Fibroblast of mammary gland (primary cell): ENCODE measurements at places on chromosomes 12 and 14.

DNA sequence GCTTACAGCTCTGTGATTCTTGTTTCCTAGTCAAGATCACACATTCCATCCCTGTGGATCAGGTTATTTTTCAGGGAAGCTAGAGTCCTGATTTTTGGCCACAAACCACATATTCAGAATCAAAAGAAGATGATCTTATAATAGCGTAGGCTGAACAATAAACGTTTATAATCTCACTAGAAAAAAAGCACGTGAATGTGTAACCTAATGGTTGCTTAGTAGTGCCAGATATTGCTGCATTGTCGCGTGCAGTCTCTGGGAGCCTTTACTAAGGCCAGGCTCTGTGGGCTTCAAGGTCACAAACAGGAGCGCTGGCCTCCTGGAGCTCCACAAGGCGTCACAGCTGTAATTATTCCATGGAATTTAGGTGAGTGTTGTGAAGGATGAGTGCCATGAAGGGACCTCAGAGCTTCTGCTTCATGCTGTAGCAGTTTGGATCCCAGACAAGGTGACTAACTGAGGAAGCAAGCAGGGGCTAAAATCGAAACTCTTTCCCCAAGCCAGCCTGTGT, 17.4 kb downstream of the CDKN1B start:
- DNase-seq = peak; percentile 73

GRCh38 chr14:56632195-56632594, 52.6 kb downstream of the TMEM260 start:
- DNase-seq = no peak

DNA sequence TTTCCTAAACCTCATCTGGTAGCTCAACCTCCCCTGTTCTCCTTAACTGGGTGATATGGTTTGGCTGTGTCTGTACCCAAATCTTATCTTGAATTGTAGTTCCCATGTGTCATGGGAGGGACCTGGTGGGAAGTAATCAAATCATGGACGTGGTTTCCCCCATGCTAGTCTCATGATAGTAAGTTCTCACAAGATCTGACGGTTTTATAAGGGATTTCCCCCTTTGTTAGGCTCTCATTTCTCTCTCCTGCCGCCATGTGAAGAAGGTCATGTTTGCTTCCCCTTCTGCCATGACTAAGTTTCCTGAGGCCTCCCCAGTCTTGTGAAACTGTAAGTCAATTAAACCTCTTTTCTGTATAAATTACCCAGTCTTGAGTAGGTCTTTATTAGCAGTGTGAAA, 19.5 kb downstream of the COX16 start:
- DNase-seq = no peak

- no peak for DNase-seq
Measured at GRCh38 chr14:36313206-36313605, 7.2 kb downstream of the MBIP start.

DNA sequence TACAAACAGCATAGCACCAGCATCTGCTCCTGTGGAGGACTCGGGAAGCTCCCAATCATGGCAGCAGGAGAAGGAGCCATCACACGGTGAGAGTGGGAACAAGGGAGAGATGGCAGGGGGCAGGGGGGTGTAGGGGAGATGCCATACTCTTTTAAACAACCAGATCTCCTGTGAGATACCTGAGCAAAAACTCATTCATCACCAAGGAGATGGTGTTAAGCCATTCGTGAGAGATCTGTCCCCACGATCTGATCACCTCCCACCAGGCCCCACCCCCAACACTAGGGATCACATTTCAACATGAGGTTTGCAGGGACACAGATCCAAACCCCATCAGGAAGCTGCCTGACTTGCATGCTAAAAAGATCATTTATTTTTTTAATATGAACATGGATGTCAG, 499.3 kb downstream of the TMEM132D start:
- DNase-seq = no peak

- no peak for DNase-seq
Measured at GRCh38 chr14:53947094-53947445, 9.6 kb downstream of the BMP4 start.

DNA sequence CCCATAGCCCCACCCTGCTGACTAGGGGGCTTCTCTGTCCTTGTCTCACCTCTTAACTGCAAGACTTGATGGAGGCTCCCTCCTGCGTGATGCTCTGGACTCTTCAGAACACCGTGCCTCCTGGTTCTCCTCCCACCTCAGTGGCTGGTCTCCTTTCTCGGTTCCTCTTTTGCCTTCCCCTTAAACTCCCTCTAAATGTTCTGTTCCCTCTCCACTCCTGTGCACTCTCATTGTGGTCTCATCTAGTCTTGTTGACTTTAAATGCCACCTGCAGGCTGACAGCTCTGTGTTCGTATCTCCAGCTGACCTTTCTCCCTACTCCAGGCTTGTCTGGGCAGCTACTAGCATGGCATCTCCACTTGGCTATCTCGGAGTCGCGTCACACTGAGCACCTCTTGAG, 28.3 kb downstream of the DYNC1H1 start:
- DNase-seq = no peak

- DNase-seq = peak; percentile 72
Measured at GRCh38 chr14:36070031-36070719, 106.3 kb downstream of the PTCSC3 start.

- peak; percentile 57 for DNase-seq
Measured at GRCh38 chr14:38297681-38298080, 41.8 kb upstream of the CLEC14A start.

DNA sequence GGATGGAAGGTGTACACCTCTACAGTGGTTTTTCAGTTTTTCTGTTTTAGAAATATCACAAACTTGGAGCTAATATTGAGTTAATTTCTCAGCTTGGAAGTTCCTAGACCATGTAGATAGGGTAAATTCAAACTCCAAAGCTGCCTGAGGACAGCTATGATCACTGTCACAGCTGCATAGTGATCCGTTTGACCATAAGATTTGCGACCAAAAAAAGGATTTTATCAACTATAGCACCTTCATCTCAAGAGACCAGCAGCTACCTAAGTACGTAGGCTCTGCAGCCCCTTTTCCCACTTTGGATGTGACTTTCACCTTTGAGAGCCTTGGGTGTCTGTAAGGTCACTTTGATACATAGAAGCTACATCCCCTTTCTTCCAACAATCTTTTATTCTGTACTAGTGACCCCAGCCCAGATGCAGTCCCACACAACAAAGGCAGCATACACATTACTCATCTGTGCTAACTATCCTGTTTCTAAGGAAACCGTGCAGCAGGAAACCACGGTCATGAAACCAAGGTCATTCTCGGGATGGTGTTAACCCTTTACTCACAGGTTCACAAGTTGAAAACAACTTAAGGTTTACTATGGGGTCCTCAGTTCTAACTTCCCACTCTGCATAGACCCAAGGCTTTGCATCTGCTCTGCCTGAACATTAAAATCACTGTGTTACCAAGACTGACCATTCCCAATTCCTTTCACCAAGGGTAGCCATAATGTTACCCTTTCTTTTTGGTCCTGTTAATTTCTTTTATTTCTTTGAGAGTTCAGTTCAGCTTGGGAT, 75.4 kb downstream of the IFT81 start:
- DNase-seq = peak; percentile 75

DNA sequence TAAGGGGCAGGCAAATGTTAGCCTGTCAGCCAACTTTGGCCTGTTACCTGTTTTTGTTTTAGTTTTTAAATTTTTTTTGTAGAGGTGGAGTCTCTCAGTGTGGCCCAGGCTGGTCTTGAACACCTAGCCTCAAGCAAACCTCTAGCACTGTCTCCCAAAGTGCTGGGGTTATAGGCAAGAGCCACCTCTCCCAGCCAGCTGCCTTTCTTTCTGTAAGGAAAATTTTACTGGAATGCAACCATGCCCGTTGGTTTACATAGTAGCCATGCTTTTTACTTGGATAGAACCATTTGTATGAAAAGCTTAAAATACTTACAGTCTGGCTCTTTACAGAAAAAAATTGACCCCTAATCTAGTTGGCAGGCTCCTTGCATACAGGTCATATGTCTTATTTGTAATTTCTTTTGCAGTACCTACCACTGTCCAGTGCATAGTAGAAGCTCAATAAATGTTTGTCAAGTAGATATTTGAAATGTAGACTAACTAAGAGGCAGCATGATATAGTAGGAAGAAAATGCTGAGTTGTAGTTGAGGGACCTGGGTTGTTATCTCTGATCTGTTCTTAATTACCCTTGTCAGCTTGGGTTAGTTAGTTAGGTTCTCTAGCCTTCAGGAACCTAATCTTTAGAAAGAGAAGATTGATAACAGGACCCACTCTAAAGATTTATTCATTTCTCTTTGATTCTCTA, 4.7 kb downstream of the MDM2 start:
- no peak for DNase-seq

DNA sequence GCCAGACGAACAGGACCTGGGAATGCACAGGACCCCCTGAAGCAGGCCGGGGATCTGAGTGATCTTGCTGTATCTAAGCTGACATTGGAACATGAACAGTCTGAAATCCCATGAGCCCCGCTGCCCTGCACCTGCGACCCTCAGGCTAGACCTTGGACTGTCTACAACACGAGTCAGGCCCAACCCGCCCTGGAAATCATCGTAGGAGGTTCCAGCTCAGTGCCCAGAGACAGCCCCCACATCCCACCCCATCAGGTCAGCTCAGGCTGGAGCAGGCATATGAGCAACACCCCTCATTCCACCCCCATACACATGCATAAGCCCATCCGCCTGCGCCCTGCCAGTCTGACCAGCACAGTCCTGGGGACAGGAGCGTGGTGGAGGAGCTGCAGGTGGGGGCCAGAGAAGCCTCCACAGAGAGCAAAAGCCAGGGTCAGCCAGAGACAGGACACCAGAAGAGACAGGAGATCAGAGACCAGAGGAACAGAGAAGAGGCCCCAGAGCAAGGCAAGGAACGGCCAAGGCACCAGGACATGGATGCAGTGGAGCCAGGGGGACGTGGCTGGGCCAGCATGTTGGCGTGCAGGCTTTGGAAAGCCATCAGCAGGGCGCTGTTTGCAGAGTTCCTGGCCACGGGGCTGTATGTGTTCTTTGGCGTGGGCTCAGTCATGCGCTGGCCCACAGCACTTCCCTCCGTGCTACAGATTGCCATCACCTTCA, at the start of gene AQP6:
Gene AQP6 (plus strand): TSS at position 307 of the 720 bp plus-strand sequence. CDS start 227 bp downstream, at position 534.
- DNase-seq = no peak

DNA sequence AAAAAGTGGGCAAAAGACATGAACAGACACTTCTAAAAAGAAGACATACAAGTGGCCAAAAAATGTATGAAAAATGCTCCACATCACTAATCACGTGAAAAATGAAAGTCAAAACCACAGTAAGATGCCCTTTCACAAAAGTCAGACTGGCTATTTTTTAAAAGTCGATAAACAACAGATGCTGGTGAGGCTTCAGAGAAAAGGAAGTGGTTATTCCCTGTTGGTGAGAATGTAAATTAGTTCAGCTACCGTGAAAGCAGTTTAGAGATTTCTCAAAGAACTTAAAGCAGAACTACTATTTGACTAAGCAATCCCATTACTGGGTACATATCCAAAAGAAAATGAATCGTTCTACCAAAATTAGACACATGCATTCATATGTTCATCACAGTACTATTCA, 237.0 kb downstream of the KIF21A start:
- DNase-seq = no peak

DNA sequence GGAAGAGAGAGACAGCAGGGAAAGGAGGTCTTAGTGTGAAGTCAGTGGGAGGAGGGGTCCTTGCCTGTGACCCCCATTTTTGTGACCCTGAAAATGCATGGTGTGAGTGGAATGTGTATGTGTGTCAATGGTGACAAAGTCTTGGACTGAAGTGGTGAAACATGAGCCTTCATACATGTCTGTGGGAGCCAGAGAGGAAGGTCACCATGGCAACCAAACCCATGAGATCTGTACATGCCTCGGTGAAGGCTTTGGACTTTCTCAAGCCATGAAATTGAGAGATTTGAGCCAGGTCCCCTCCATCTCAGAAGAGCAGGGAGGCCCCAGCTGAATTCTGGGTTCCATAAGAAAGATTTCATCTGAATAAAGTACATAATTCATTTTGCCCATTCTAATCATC, 108.7 kb downstream of the TTC8 start:
- DNase-seq = no peak

DNA sequence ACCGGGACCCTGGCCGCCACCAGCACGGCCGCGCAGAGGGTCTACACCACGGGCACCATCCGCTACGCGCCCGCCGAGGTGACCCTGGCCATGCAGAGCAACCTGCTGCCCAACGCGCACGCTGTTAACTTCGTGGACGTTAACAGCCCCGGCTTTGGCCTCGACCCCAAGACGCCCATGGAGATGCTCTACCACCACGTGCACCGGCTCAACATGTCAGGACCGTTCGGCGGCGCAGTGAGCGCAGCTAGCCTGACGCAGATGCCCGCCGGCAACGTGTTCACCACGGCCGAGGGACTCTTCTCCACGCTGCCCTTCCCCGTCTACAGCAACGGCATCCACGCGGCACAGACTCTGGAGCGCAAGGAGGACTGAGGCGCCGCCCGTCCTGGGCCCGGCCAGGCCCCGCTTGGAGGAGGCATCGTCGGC, 150.1 kb downstream of the EGLN3 start:
- DNase-seq = no peak

DNA sequence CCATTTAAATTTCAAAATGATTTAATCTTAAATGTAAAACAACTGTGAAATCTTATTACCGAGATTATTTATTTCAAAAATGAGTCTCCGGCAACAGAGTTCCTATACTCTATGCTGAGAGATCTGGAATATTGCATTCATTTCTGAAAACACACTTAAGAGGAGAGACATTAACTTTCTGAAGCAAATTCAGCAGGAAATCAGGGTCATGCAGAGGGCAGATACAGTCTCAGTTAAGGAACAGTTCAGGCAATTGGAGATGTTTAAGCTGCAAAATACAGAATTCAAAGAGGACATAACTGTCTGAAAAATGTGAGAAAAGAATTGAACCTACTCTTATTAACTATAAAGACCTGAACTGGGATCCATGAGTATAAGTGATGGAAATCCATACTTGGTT, 320.7 kb downstream of the PAWR start:
- DNase-seq = no peak

- no peak for DNase-seq
Measured at GRCh38 chr12:97151481-97151880, 244.4 kb downstream of the NEDD1 start.

DNA sequence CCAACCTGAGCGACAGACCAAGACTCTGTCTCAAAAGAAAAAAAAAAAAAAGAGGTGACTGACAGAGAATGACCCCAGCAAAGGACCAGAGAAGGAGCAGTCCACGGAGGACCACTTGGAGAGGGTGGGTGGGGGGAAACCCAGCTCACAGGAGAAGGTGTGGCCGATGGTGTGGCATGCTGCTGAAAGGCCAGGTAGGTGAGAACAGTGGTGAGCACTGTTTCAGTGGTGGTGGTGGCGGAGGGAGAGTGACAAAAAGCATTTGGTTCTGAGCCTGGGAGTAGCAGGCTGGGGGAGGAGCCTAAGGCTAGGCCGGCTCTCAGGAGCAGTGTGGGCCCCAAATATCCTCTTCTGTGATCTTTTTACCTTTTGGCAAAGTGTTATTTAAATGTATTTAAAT, 63.8 kb downstream of the IRF2BPL start:
- DNase-seq = no peak
